Effector memory CD4-positive, alpha-beta T cell (primary cell): ENCODE measurements at places on chromosomes 2 and 18.
A peak's percentile ranks its signal among the peaks of the same experiment; 100 is the strongest.

GRCh38 chr18:73952296-73952946 is 195.2 kb downstream of the FBXO15 start:
- DNase-seq = no peak

- DNase-seq = no peak
Observed at GRCh38 chr2:9294764-9295163, 88.2 kb downstream of the ASAP2 start.

GRCh38 chr2:203783496-203784203 is 77.2 kb downstream of the CD28 start:
- no peak for DNase-seq

DNA sequence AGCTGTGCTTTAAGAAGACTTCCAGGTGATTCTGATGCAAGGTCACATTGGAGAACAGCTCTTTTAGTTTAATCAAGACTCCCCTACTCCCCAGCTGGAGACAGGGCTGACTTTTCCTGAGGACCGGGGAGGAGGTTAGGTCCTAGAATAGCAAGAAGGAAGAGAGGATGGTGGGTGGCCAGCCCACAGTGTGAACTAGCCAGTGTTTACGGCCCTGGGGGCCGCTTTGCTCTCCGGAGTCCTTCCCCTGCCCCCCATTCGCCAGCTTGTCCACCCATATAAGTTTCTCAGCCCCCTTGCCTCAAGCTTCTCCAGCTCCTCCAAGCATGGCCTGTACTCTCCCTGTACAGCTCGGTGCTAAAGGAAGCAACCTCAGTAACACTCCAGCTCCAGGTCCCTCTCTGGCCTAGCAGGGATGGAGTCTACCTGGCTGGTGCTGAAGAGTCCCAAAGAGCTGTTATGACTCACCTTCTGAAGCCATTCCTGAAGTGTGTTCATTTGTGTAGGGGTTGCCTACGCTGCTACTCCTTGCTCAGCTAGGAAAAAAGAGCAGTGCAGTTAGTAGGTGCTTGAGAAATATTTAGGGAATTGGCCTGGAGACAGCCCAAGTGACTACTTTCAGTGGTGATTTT is 7.9 kb downstream of the INPP4A start:
- no peak for DNase-seq

- DNase-seq = no peak
Observed at GRCh38 chr2:171553236-171553635, 31.0 kb downstream of the CYBRD1 start.

DNA sequence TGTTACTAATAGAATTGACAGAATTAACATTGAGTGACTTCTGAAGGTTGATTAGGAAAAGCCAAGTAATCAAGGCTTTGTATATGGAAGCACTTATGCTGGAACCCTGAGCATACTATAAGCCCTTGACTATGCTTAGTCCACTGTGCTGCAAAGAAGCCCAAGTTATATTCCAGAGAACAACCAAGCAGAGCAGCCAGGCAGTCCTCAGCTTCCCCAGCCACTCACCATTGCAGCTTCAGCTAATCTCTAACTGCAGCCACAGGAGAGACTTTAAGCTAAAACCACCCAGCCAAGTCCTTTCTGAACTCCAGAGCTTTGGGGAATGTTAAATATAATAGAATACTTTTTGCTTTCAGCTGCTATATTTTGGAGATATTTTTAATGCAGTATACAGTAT is 164.4 kb upstream of the VWC2L start:
- no peak for DNase-seq

- DNase-seq = no peak
Observed at GRCh38 chr18:44778788-44779187, 98.1 kb downstream of the SETBP1 start.

- no peak for DNase-seq
Observed at GRCh38 chr2:227411320-227411989, 23.7 kb upstream of the SCYGR1 start.

DNA sequence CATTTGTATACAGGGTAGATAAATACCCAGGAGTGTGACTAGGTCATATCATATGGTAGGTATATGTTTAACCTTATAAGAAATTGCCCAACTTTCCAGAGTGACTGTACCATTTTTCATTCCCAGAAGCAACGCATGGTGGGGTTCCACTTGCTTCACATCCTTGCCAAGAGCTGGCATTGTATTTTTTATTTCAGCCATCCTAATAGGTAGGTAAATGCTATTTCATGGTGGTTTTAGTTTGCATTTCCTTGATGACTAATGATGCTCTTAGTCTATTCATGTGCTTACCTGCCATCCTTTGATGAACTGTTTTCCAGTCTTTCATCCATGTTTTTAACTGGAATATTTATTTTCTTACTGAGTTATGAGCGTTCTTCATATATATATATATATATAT is 51.9 kb downstream of the MAP4K3 start:
- no peak for DNase-seq

- no peak for DNase-seq
Observed at GRCh38 chr18:26780520-26781325, 84.8 kb downstream of the AQP4 start.

GRCh38 chr18:47767699-47768098 is 162.8 kb downstream of the SMAD2 start:
- DNase-seq = no peak

DNA sequence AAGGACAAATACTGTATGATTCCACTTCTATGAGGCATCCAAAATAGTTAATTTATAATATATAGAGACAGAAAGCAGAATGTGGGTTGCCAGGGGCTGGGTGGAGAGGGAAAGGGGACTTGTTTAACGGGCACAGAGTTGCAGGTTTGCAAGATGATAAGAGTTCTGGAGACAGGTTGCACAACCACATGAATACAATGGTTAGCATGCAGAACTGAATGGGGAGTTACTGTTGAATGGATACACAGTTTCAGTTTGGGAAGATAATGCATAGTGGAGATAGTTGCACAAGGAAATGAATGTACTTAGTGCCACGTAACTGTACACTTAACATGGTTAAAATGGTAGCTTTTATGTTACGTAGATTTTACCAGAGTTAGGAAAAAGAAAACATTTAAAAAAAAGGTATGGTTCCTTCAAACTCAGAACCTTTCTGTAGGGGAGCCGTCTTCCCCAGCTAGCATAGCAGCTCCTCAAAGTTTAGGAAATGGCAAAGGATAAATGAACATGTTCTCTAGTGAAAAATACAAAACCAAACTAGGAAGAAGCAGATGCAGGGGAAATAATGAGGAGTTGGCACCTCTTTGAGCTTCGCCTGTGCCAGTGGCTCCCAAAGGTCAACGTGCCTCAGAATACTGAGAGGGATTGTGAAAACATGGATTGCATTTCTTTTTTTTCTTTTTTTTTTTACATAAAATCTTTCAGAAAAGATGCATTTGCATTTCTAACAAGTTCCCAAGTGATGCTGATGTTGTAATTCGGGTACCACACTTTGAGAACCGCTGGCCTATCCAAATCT is 95.2 kb downstream of the ZCCHC2 start:
- DNase-seq = no peak

GRCh38 chr2:157751462-157752058 is 122.9 kb upstream of the ACVR1C start:
- peak; percentile 3 for DNase-seq

GRCh38 chr2:80852079-80852807 is 547.7 kb upstream of the LRRTM1 start:
- no peak for DNase-seq

- peak; percentile 40 for DNase-seq
Observed at GRCh38 chr2:64203858-64204632, 59.8 kb upstream of the PELI1 start.

- DNase-seq = no peak
Observed at GRCh38 chr2:2413525-2413924, 82.5 kb upstream of the MYT1L start.

- no peak for DNase-seq
Observed at GRCh38 chr2:71861186-71862160, 286.2 kb downstream of the CYP26B1 start.

DNA sequence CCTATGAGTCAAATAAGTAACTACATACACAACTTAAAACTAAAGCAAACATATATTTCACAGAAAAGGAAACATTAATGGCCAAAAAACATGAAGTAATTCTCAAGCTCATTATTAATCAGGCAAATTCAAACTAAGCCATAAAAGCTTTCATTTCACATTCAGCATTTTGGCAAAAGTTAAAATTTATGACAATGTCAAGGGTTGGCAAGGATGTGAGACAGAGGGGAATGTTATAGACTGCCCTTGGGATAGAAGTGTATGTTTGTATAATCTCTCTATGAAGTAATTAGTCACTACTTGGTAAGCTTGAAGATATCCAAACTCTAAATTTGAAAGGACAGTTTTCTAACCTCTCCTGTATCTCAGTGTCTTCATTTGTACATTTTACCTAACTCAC is 539.4 kb downstream of the RIT2 start:
- DNase-seq = no peak

GRCh38 chr2:85935746-85936208 is 47.0 kb upstream of the ST3GAL5 start:
- no peak for DNase-seq

- DNase-seq = no peak
Observed at GRCh38 chr2:28381225-28382180, 11.2 kb upstream of the FOSL2 start.

- DNase-seq = no peak
Observed at GRCh38 chr2:28471214-28471613, 24.6 kb upstream of the PLB1 start.

DNA sequence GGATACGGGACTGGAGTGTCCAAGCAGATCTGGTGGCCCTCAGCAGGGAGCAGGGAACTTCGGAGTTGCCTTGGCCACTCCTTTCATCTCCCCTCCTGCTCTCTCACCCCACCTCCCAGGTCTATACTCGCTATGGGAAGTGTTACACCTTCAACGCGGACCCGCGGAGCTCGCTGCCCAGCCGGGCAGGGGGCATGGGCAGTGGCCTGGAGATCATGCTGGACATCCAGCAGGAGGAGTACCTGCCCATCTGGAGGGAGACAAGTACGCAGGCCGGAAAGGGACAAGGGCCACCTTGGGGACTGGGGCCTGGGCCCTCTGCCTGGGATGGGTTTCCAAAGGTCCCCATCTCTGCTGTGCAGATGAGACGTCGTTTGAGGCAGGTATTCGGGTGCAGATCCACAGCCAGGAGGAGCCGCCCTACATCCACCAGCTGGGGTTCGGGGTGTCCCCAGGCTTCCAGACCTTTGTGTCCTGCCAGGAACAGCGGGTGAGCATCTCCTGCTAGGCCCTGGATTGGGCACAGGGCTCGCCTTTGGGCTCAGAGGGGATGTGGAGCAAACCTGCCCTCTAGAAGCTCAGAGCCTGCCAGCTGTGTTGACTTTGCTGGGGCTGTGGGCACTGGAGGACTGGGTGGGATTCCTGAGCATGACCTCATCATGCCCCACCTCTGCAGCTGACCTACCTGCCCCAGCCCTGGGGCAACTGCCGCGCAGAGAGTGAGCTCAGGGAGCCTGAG is 11.8 kb downstream of the CHPF start:
- no peak for DNase-seq

DNA sequence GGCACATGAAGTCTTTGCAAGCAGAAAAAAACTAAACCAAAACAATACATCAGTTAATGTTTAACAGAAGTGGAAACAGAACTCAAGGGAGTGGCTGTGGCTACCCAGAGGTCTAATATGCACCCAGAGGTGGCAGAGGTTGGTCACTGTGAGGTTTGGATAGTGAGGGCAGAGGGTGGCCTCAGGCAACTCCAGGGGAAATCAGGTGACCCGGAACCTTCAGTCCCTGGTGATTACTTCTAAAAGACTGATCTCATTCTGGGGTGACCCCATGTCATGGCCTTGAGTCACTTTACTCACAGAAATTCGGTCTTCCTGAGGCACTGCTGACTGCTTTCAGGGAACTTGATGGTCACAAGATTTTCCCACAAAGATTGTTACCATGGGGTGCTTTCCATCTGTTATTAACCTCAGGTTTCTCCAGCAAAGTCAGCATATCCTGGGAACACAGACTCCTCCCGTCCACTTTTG is 99.4 kb downstream of the TMEM17 start:
- no peak for DNase-seq

GRCh38 chr2:219285894-219286425 is 6.8 kb downstream of the DNAJB2 start:
- DNase-seq = no peak
